ENCODE measurements at places on chromosomes 11 and 22. TPM values are rescaled to one million over a fixed set of nuclear protein-coding genes. Genes with fewer than 3 reads are reported as not detected.

DNA sequence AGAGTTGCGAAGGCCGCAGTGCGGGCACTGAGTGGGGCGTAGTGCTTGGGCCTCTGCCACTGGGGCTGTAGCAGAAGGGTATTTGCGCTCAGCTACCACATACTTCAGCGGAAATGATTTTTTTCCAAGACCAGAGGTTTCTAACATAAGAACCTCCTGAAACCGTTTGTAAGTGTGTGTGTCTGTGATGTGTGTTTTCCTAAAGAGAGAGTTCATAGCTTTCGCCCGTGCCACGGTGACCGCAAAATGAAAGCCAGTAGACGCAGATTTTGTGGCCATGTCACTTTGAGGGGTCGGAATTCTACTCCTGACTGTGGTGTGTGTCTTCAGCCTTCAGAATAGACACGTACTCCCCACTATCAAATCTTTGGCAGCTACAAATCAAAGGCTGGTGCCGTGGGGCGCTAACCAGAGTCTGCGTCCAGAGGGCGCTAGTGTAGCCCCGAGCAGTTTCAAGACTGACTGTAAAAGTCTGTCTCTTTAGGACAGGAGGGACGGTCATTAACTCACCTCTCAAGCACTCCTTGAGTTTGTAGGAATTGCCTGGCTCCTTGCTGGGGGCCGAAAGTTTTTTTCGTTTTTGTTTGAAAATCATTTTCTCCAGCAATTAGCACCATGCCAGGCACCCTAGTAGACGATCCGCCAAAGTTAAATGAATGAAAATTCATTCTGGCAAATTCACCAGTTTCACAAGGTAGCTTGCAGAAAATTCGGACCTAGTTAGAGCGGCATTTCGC lies 2.5 kb upstream of the CALCA start:
- peak; percentile 16 for DNase-seq
- no peak overlapping the region for H3K4me3 ChIP-seq
- peaks cover 66% of the 10 kb centered on the region for H3K27me3 ChIP-seq
- H3K27ac ChIP-seq: no peak overlapping the region
- H3K4me1 ChIP-seq: no peaks in the 10 kb centered on the region
- H3K36me3 ChIP-seq: no peaks in the 10 kb centered on the region

- H3K4me3 ChIP-seq: no peak overlapping the region
- peak; percentile 54 for DNase-seq
- no peak overlapping the region for H3K27ac ChIP-seq
- H3K27me3 ChIP-seq: no peaks in the 10 kb centered on the region
- H3K4me1 ChIP-seq: peaks cover 18% of the 10 kb centered on the region
- H3K36me3 ChIP-seq: no peaks in the 10 kb centered on the region
These were observed 34.2 kb downstream of the MRGPRD start for GRCh38 chr11:68946416-68947090.

DNA sequence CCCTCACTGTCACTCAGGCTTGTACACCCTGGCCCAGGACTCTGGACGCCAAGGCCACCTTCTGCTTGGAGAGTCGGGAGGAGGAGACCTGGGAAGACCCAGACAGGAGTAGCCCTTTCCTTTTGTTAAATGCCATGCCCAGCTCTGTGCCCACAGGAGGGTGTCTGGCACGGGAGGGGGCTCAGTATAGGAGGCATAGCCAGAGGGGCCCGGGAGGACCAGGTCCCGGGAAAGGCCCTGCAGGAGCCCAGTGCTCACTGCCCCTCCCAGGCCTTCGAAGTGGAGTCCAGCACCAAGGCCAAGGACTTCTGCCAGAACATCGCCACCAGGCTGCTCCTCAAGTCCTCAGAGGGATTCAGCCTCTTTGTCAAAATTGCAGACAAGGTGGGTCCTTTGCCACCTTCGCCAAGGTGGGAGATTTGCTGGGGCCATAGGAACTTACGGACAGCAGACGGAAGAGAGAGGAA lies 79.0 kb downstream of the MYO7A start:
- DNase-seq: no peak
- no peaks in the 10 kb centered on the region for H3K4me1 ChIP-seq
- no peaks in the 10 kb centered on the region for H3K27me3 ChIP-seq
- no peak overlapping the region for H3K4me3 ChIP-seq
- H3K36me3 ChIP-seq: no peaks in the 10 kb centered on the region

Gene VSIG2
- total RNA-seq: not detected

Gene MS4A3
- not detected for total RNA-seq

Gene SMC1B
- total RNA-seq: not detected

Gene ZP1
- not detected for total RNA-seq
